ENCODE measurements at places on chromosomes 3 and 15. TPM values are rescaled to one million over a fixed set of nuclear protein-coding genes. Genes with fewer than 3 reads are reported as not detected.

Gene ZNF80
- 0.04 TPM for total RNA-seq

Gene SHC4
- 1.1 TPM for total RNA-seq

Gene CIB2
- total RNA-seq: 27.9 TPM

Gene MEGF11
- 0.47 TPM for total RNA-seq

Gene MAGEL2
- not detected for total RNA-seq

Gene TMEM108
- total RNA-seq: not detected

Gene CCR9
- not detected for total RNA-seq

Gene TICRR
- 10.1 TPM for total RNA-seq

Gene SNX4
- total RNA-seq: 27.3 TPM

Gene CHST13
- 0.61 TPM for total RNA-seq

Gene PGBD4
- 1.6 TPM for total RNA-seq

Gene KIAA1143
- total RNA-seq: 20.7 TPM

Gene PCSK6
- total RNA-seq: 13.9 TPM

Gene CEMIP
- 1.1 TPM for total RNA-seq

Gene ASB14
- not detected for total RNA-seq

Gene CTXND1
- not detected for total RNA-seq

Gene CHRNA3
- total RNA-seq: 0.45 TPM

Gene SKOR1
- not detected for total RNA-seq

Gene CPN2
- not detected for total RNA-seq

Gene ADIPOQ
- not detected for total RNA-seq

Gene GPR160
- 1.6 TPM for total RNA-seq

Gene STARD5
- 1.5 TPM for total RNA-seq

Gene GP5
- total RNA-seq: 0.02 TPM

Measured in A549 treated with dexamethasone at 1 μM for 4 hours (cell line).